ENCODE measurements at places on chromosomes 2 and 18.

GRCh38 chr2:234916674-234917073, 35.1 kb upstream of the SH3BP4 start:
- DNase-seq: no peak

DNA sequence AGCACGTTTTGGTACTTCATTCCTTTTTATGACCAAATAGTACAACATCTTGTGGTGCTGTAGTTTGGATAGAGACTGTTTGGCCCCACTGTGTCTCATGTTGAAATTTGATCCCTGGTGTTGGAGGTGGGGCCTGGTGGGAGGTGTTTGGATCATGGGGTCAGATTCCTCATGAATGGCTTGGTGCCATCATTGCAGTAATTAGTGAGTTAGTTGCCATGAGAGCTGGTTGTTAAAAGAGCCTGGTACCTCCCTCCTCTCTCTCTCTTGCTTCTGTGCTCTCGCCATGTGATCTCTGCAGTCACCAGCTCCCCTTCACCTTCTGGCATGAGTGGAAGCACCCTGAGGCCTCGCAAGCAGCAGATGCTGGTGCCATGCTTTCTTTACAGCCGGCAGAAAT, 50.9 kb downstream of the NCAPH start:
- no peak for DNase-seq

DNA sequence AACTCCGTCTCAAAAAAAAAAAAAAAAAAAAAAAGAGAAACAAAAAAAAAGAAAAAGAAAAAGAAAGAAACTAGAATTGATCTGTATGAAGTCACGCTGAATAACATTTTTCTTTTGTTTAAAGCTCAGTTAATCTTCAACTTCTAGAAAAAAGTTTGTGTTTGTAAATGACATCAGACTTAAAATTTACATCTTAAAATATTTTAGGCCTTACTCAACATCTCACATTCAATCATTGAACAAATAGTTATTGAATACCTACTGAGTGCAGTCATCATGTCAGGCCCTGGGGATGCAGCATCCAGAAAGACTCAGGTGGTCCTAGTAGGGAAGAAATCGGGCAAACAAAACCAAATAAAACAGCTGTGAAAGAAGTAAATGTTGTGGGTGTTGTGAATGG, 292.3 kb upstream of the FANCL start:
- no peak for DNase-seq

DNA sequence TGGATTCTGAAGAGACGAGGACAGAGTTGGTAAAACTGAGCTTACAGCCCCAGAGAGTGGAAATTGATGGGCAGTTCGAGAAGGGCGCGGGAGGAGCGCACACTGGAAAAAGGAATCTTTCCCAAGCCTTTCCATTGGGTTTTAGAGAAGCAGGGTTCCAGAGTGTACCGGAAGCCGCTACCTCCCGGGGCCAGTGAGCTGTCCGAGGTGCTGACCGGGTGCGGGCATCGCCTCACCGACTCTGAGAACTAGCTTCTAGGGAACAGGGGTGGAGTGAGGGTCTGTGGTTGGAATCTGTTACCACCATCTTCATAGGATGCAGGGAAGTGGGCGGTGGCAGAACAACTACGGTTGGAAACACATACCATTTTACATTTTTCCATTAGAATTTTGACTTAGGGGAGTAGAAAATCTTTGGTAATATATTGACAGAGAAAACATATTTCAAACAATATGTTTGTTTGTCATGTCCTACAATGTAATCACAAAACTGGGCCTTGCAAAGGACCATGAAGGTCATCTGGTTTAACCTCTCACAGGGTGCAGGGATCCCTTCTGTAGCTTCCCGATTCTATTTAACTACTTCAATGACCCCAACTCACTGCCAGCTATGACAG, 724 bp downstream of the NMS start:
- peak; percentile 14 for DNase-seq

GRCh38 chr18:23689031-23689615, at the start of gene LAMA3:
Gene LAMA3, plus strand, starts transcription at chr18:23689453. Its CDS starts 231 bp downstream, at chr18:23689684.
- peak; percentile 90 for DNase-seq

DNA sequence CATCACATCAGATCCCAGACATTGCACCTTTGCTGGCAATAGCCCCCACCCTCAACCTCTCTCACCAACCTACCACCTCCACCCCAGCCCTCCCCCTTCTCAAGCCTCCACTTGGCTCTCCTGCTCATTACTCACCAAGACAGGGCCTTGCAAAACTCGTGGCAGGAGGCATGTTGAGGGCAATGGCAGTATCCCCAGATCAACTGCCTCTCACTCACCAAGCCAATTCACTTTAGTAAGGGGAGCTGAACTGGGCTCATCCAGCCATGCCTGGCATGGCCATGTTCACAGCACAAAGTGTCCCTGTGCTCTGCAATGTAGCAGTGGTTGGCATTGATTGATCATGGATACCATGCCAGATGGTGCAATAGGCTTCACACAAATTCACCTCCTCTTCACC, 46.3 kb upstream of the TEX51 start:
- DNase-seq: no peak

DNA sequence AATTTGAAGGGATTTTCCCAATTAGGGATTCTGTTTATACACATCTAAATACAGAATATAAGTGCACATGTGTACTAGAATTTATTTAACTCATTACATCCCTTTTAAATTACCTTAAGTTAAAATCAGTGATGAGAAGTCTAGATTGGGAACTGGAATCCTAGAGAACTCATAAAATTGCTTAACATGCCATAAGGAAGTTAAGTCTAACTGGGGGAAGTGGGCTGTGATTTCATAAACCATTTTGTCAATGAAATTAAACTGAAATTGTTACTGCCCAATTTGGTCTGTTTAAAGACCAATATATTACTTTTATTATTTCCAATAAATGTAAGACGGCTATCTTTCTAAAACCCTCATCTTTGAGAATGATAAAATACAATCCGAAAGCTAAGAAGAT, 72.3 kb upstream of the CD226 start:
- DNase-seq: no peak

- no peak for DNase-seq
Measured at GRCh38 chr2:233901884-233902283, 15.3 kb upstream of the TRPM8 start.

GRCh38 chr18:3360211-3360610, 89.8 kb upstream of the TGIF1 start:
- no peak for DNase-seq

- peak; percentile 69 for DNase-seq
Measured at GRCh38 chr2:171706152-171706803, 19.0 kb downstream of the DYNC1I2 start.

All from adipocyte (in vitro differentiated cells).